ENCODE measurements at places on chromosomes 3 and 15.

DNA sequence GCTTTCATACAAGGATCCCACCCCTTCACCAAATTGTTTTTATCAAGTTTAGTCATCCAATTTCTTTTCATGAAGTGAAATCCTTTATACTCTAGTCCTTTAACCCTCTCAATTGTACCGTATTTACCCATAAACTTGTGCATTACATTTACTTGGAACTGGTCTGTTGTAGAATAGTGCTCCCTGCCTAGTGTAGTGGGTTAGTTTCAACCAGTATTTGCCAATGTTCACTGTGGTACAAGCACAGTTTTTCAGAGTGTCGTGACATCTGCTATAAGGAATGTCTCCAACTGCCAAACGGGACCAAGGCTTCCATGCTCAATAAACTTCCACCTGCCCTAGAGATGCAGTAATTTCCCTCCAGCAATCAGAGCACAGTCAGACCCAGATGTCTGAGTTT is 211.9 kb downstream of the KCNAB1 start:
- no peak overlapping the region for H3K27ac ChIP-seq
- H3K36me3 ChIP-seq: no peaks in the 10 kb centered on the region
- no peaks in the 10 kb centered on the region for H3K27me3 ChIP-seq
- H3K4me1 ChIP-seq: peaks cover 17% of the 10 kb centered on the region
- no peak overlapping the region for H3K4me3 ChIP-seq

GRCh38 chr15:48049736-48050135 is 71.1 kb upstream of the SLC24A5 start:
- DNase-seq: no peak
- H3K27ac ChIP-seq: no peak overlapping the region
- peaks cover 31% of the 10 kb centered on the region for H3K4me1 ChIP-seq
- H3K27me3 ChIP-seq: no peaks in the 10 kb centered on the region
- no peak overlapping the region for H3K4me3 ChIP-seq

DNA sequence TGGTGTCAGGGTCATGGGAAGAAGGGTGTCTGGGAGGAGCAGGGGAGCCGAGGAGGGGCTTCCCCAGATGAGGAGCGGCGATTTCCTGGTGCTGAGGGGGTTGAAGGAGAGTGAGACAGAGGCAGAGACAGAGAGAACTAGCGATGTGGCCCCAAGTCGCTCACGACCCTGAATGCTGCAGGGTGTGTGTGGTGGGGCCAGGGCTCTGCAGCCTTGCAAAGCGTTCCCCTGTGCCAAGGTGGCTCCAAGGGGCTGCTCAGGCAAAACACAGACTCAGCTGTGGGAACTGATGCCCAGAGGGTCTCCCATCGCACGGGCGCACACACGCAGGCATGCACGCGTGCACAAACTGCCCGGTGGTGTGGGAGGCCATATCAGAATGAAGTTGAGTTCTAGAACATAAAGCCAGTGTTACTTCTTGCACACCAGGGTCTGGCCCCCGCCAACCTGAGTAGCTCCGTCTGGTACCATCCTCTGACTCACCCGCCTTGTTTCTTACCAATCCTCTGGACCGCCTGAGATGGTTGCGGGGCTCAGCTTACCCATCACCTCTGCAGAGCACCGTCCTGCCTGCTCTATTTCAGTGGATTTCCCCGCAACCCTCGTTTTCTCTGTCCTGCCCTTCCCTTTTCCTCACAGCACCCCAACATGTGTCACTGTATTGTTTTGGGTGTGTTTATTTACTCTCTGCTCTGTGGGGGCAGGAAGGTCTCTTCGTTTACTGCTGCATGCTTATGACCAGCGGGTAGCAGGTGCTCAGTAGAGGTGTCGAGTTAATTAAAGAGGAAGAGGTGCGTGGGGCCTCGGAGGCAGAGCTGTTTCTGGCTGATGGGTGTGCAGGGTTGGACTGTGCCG is 4.5 kb downstream of the MELTF start:
- H3K27me3 ChIP-seq: peaks cover 15% of the 10 kb centered on the region
- no peak for DNase-seq
- no peaks in the 10 kb centered on the region for H3K36me3 ChIP-seq
- H3K4me1 ChIP-seq: peaks cover 34% of the 10 kb centered on the region
- no peak overlapping the region for H3K27ac ChIP-seq
- H3K4me3 ChIP-seq: no peak overlapping the region

DNA sequence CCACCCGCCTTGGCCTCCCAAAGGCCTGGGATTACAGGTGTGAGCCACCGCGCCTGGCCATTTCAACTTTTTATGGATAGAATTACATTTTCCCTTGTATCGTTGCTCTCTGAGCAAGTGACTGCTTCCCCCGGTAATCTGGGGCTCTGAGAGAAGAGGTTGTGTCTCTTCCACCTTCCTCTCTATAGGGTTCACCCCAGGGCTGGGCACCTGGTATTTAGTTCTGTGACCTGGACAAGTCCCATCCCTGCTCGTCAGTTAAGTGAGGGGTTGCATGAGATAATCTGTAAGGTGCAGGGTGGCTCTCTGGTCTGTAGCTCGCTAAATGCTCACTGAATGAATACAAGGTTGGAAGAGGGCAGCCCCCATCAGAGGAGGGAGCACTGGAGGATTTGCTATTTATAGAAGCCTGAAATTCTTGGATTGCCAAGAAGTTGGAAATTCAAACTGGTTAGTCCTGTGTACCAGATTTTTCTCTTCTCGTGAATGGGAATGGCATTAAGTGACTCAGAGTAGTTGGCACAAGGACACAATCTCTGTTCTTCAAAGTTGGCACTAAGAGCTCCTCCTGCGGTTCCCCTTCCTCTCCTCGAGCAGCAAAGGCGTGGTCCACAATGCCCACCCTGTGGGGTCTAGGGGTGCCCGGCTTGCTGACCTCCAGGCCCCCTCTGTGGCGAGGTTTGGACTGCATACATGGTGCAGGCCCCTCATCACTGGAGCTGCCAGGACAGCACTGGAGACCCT is 68.1 kb upstream of the DLG1 start:
- peaks cover 43% of the 10 kb centered on the region for H3K4me1 ChIP-seq
- no peak overlapping the region for H3K4me3 ChIP-seq
- H3K27me3 ChIP-seq: no peaks in the 10 kb centered on the region

GRCh38 chr3:194828116-194828515 is 142.4 kb downstream of the FAM43A start:
- no peaks in the 10 kb centered on the region for H3K27me3 ChIP-seq
- H3K27ac ChIP-seq: no peak overlapping the region
- no peak for DNase-seq
- no peaks in the 10 kb centered on the region for H3K4me1 ChIP-seq
- H3K36me3 ChIP-seq: no peaks in the 10 kb centered on the region
- no peak overlapping the region for H3K4me3 ChIP-seq

DNA sequence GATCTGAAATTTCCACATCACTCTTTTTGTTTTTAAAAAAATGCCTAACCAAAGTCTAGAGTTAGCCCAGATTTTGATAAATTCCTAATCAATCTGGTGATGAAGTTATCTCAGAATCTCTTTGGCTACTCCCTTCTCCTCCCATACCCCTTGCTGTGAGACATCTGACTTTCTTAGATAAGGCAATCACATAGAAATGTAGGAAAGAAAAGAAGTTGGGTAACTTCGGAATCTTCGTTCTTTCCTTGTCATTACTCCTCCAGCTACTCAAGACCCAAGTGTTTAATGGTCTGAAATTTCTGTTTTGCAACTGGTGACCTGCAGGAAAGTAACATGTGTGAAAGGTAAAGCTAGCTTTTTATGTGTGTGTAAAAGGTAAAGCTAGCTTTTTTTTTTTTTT is 37.8 kb downstream of the MYL3 start:
- no peak for DNase-seq
- H3K4me3 ChIP-seq: no peak overlapping the region

- H3K36me3 ChIP-seq: peaks cover 63% of the 10 kb centered on the region
- H3K27me3 ChIP-seq: peaks cover 9% of the 10 kb centered on the region
- H3K4me3 ChIP-seq: no peak overlapping the region
These were observed 36.1 kb upstream of the CNTN6 start for GRCh38 chr3:1056744-1057143.

GRCh38 chr3:181956122-181956521 is 244.4 kb downstream of the SOX2 start:
- no peak for DNase-seq
- H3K27me3 ChIP-seq: no peaks in the 10 kb centered on the region
- H3K36me3 ChIP-seq: no peaks in the 10 kb centered on the region
- H3K4me3 ChIP-seq: no peak overlapping the region
- peaks cover 13% of the 10 kb centered on the region for H3K4me1 ChIP-seq

GRCh38 chr3:169179722-169180121 is 483.8 kb downstream of the MECOM start:
- H3K27me3 ChIP-seq: no peaks in the 10 kb centered on the region
- H3K4me1 ChIP-seq: peaks cover 9% of the 10 kb centered on the region
- H3K27ac ChIP-seq: no peak overlapping the region
- DNase-seq: no peak
- H3K36me3 ChIP-seq: no peaks in the 10 kb centered on the region

DNA sequence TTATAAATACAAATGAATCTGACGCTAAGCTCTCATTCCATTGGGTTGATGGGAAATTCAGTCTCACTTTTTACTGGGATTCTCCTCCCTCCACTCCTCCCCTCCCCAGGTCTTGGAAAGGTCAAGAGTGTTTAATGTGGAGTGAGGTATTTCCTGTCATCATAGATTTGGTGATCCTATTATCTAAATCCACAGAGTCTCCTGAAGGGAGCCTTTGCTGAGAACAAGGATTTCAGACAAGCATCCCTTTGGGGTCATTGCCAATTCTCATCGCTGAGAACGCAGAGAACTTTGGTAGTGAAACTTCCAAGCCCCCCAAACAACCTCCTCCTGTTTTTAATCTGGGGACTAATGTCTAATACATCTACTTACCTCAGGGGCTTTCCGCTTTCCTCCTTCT is 297.9 kb downstream of the OTOL1 start:
- H3K27me3 ChIP-seq: no peaks in the 10 kb centered on the region
- no peak for DNase-seq
- H3K36me3 ChIP-seq: peaks cover under 1% of the 10 kb centered on the region
- no peak overlapping the region for H3K27ac ChIP-seq
- H3K4me1 ChIP-seq: peaks cover 5% of the 10 kb centered on the region

DNA sequence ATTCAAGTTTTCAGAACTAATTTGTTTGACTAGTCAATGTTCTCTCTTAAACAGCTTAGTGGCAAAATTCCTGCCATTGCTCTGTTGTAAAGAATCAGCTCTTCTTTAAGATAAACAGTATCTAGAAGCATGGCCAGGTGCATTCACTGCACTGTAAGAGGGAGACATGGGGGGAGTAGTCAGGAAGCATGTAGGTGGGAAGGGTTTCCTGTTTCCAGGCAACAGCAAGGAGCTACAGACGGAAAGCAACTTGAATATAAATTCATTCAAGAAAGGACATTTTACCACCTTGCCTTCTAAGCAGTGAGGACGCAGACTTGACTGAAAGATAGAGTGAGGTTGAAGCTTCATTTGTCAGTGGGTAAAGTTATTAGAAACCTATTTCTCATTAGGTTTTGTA is 55.3 kb downstream of the BBX start:
- peaks cover 39% of the 10 kb centered on the region for H3K4me1 ChIP-seq
- no peak for DNase-seq
- no peaks in the 10 kb centered on the region for H3K36me3 ChIP-seq
- peak overlapping the region; percentile 2 for H3K27ac ChIP-seq

GRCh38 chr15:23758891-23759290 is 71.8 kb upstream of the NDN start:
- peaks cover 46% of the 10 kb centered on the region for H3K36me3 ChIP-seq
- no peak for DNase-seq
- peaks cover 8% of the 10 kb centered on the region for H3K27me3 ChIP-seq
- H3K4me3 ChIP-seq: no peak overlapping the region

GRCh38 chr3:171516765-171517164 is 56.6 kb upstream of the TNIK start:
- no peaks in the 10 kb centered on the region for H3K27me3 ChIP-seq
- no peak overlapping the region for H3K27ac ChIP-seq
- DNase-seq: no peak
- H3K4me1 ChIP-seq: no peaks in the 10 kb centered on the region
- no peaks in the 10 kb centered on the region for H3K36me3 ChIP-seq

DNA sequence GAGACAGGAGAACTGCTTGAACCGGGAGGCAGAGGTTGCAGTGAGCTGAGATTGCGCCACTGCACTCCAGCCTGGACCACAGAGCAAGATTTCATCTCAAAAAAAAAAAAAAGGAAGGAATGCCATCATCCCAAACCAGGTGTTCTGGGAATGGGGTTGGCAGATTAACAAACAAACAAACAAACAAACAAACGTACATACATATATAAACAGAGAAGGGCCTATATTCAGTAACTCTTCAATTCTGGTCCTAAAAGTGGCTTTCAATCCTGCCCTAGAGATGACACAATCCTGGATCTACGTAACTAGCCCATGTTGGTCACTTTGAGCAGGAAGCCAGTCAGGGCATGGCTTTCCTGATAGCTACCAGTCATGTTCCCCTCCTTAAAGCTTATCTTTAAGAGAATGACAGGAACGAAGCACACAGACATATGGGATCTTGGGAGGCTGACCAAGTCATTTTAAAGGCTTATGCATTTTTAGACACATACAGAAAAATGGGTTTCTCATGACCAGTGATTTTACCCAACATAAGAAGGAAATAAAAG is 29.9 kb upstream of the RAB11A start:
- peaks cover 27% of the 10 kb centered on the region for H3K4me1 ChIP-seq
- H3K27ac ChIP-seq: no peak overlapping the region
- H3K36me3 ChIP-seq: no peaks in the 10 kb centered on the region
- DNase-seq: no peak
- H3K4me3 ChIP-seq: no peak overlapping the region
- no peaks in the 10 kb centered on the region for H3K27me3 ChIP-seq

GRCh38 chr3:32586356-32586755 is 15.7 kb upstream of the DYNC1LI1 start:
- H3K27ac ChIP-seq: no peak overlapping the region
- H3K36me3 ChIP-seq: no peaks in the 10 kb centered on the region
- H3K4me3 ChIP-seq: no peak overlapping the region
- no peak for DNase-seq
- peaks cover 38% of the 10 kb centered on the region for H3K27me3 ChIP-seq

GRCh38 chr15:61084944-61085367 is 144.1 kb downstream of the RORA start:
- H3K4me1 ChIP-seq: peaks cover 56% of the 10 kb centered on the region
- no peaks in the 10 kb centered on the region for H3K27me3 ChIP-seq
- H3K36me3 ChIP-seq: no peaks in the 10 kb centered on the region
- no peak overlapping the region for H3K4me3 ChIP-seq

DNA sequence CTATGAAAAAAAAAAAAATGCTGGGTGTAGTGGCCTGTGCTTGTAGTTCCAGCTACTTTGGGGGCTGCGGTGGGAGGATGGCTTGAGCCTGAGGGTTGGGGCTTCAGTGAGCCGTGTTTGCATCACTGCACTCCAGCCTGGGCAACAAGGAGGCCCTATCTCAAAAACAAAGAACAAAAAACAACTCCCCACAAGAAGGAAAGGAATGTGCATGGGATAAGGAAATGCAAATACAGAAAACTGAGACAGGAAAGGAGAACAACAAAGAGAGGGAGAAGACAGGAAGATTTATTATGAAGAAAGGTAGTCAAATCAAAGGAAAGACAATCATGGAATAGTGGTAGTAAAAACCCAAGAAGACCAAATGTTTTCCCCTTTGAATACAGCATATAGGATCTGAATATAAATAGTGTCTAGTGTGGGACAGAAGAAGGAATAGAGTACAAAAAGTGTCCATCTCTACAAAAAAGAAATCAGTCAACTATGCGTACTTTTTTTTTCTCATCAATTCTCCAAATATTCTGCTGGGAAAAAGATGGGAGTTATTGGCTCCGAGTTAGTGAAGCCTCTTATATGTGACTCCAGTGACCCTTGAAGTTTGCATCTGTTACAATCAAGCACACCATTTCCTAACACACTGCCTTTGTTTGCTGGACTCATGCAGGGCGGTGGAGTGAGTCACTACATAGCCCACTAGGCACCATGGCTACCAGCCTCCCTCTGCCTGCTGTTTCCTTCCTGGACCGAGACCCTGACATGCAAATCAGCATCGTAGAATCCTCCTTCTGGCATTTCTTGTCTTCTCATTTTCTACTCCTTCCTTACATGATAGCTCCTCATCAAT is 101.2 kb upstream of the PTX3 start:
- 0 out of 2 replicates have a peak overlapping the region, but pooled peaks have one; percentile 29 for H3K4me3 ChIP-seq
- peaks cover 18% of the 10 kb centered on the region for H3K36me3 ChIP-seq
- H3K27ac ChIP-seq: peak overlapping the region; percentile 92
- H3K27me3 ChIP-seq: no peaks in the 10 kb centered on the region
- peak; percentile 26 for DNase-seq

Data from WTC11 (cell line).